Stimulated activated CD8-positive, alpha-beta memory T cell treated with anti-CD3 and anti-CD28 coated beads, Interleukin-12 subunit alpha, Interleukin-12 subunit beta, amount 100 ng/mL, for 4 hours (primary cell): ENCODE measurements at places on chromosomes 2 and 18.

DNA sequence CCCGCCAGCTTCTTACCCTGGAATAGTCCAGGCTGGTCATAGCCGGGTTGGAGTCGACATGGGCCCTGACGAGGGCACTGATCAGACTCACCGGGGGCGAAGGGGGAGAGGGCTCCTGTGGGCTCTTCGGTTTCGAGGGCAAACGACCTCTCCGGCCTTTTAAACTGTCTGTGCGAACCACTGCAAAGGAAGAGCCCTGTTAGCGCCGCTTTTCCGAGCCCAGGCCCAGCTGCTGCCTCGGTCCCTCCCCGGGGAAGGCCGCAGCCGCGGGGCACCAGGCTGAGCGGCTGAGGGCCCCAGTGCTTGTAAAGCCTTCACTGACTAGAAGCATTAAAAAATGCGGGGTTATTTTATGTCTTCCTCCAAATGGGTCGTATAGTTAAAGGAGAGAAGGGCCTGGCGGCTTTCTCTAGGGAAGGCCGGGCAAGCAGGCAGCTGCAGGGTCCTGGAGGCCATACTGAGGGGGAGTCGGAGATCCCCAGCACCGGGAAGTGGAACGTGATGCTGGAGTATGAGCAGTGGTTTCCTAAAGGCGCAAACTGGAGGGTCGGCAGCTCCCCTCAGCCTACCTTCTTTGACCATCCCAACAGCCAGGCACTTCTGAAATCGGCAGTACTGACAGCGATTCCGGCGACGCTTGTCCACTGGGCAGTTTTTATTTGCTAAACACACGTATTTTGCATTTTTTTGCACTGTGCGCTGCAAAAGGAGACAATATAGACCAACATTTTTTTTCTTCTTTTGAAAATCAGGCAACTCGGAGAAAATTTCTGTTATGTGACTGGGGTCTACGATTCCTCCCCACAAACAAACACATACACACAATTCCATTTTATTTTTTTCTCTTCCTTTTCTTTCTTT is 4.5 kb downstream of the NR4A2 start:
- no peak for DNase-seq

DNA sequence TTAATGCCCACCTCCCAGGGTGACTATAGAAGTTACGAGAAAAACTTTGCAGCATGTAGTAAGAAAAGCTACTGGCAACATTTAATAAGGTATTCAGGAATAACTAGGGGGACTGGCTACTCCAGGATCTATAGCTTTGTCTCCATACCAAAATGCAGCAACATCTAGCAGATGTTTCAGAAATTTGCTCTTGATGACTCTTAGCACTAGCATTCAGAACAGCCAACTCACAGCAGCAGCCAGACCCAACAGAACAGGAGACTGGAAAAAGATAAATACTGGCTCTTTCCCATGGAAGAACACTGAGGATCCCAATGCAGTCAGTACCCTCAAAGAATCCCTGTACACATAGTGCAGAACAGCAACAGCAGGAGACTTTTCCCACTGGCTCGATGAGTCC is 105.0 kb downstream of the PRKRA start:
- DNase-seq, result no peak

DNA sequence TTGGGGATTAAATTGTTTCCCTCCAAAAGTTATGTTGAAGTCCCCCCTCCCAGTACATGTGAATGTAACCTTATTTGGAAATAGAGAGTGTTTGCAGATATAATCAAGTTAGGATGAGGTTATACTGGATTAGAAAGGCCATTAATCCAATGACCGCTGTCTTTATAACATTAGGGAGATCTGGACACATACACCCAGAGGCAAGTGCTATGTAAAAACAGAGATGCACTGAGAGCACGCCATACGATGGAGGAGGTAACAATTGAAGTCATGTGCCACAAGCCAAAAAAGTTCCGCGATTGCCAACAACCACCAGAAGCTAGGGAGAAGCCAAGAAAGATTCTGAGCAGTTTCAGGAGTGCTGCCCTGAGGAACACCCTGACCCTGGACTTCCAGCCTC is 153.3 kb downstream of the RNF144A start:
- DNase-seq, result no peak

- DNase-seq, result no peak
These were observed 30.6 kb downstream of the ITGB6 start for GRCh38 chr2:160169471-160169870.

GRCh38 chr2:119142824-119143223 is 15.7 kb downstream of the C1QL2 start:
- no peak for DNase-seq

GRCh38 chr2:165274698-165275097 is 35.5 kb downstream of the SCN2A start:
- DNase-seq, result no peak
